Muscle of arm (tissue), 14 donors: ENCODE measurements at places on chromosomes 3 and 15. TPM values are rescaled to one million over a fixed set of nuclear protein-coding genes. Genes with fewer than 3 reads are reported as not detected.

DNA sequence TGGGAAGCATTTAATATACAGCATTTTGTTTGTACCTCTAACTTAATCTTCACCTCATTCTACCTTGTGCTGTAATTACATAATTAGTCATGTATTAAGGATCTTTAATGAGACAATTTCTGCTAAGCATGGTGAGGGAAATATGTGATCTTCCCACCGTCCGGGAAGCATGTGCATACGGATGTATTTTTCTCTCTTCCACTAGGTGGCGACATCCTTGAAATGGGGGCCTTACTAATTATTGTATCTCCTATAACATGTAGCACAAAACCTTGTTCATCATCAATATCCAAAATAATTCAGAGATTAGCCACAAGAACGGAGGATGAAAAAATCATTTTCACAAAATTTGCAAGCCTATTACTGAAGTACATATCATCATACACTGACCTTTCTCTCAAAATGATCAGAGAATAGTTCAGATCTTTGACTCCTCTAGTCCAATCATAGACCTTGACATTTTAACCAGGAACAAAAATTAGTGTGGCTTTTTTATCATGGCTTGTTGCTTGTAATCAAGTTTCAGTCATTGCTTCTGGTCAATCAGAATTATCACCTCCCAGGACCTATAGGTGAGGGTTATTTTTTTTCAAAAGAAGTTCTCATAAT, 148.9 kb upstream of the GBE1 start:
- no peak for DNase-seq

- DNase-seq = no peak
Observed at GRCh38 chr3:25113891-25114290, 314.2 kb upstream of the RARB start.

- DNase-seq = no peak
Observed at GRCh38 chr15:38860253-38860652, 295.6 kb upstream of the RASGRP1 start.

DNA sequence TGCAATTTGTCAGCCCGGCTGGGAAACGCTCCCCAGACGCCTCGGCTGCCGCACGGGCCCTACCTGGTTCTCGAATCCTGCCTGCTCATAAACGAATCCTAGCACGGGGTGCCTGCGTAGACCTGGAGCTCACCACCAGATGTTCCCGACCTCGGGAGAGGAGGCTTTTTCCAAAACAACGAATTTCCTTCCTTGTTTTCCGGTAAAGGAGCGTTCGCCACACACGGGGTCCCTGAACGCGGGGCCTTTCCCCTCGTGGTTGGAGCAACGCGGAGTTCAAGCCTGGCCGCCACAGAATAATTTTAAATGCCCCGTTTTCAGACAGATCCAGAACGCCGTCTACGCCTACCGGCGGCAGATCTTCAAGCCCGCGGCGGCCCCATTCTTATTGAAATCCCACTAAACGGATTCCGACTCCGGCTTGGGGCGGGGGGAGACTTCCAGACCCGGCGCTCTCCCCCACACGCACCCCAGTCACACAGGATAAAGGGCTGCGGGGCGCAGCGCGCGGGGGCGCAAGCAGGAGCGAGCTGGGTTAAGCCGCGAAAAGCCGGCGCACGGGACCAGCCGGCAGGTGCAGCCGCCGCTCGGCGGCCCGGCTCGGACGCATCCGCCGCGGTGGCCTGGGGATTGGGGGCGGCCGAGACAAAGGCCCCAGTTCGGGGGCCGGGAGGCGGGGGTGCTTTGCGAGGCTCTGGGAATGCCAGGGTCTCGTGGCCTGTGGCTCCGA, 895 bp downstream of the GATA2 start:
- DNase-seq = no peak

- no peak for DNase-seq
Observed at GRCh38 chr15:33188641-33189257, 5.8 kb downstream of the FMN1 start.

GRCh38 chr3:116030131-116030850, 407.0 kb downstream of the GAP43 start:
- DNase-seq = no peak

GRCh38 chr15:93694033-93694432, 537.3 kb upstream of the MCTP2 start:
- no peak for DNase-seq

GRCh38 chr3:3295586-3295985, 116.1 kb upstream of the CRBN start:
- DNase-seq = no peak

- DNase-seq = peak; percentile 66
Observed at GRCh38 chr15:71730277-71731144, 79.8 kb upstream of the NR2E3 start.

DNA sequence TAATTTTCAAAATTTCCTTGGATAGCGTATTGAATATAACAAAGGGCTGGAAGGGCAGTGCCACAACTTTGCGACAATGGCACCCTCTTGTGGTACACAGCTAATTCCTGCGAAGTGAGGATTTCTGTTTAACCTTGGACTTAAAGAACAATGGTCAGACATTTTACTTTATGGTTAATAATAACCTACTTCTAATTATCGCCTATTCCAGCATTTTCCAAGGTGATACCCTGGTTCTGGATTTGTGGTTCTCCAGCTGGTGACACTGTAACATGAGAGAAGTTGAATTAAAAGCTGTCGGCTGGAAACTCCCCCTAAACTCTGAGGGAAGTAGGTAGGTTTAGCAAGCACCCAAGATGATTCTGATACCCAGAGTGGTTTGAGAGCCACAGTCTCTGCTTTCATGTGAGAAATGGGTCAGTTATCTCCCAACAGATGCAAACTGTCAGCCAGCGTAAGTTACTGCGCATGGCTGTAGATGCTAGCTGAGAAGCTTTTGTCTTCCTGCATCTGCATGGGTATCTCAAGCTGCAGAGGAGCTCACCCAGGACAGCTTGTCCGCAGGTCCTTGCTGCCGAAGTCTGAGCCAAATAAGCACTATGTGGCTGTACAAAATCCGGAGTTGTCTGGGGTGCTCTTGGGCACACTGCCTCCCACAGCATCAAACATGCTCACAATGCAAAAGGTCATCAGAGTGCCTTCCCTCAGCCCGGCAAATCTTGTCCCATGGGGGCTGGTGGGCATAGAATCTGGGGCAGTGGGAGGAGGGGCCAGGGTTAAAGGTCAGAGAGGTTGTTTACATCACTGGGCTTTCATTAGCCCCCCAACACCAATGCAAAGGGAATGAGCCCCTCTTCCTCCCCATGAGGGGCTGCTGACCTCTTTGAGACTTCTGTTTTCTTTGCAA, 6.6 kb upstream of the CHSY1 start:
- peak; percentile 79 for DNase-seq

DNA sequence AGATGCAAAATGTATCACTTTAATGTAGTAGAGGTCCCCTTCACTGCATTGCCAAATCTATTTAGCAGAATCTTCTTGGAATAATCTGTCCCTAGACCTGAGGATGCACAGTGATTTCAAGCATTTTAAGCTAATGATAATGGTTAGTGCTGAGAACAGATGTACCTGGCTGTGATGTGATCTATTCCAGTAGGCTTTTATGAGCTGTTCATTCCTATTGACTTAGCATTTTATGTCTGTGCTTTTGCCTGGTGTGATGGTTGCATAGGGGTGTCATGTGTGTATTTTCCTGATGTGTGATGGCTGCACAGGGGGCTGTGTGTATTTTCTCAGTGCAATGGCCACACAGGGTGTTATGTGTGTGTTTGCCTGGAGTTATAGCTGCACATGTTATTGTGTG, 272.9 kb downstream of the TIGIT start:
- DNase-seq = no peak

Gene CPA3
- polyA plus RNA-seq = not detected

Gene LSMEM2
- polyA plus RNA-seq = 28.0 TPM

Gene OR4F15
- not detected for polyA plus RNA-seq

Gene TUBGCP5
- polyA plus RNA-seq = 13.9 TPM

Gene PARP15
- 2.3 TPM for polyA plus RNA-seq

Gene GOLGA6A
- 0.42 TPM for polyA plus RNA-seq

Gene ZNF35
- 7.4 TPM for polyA plus RNA-seq
